ENCODE measurements at places on chromosomes 11 and 22. TPM values are rescaled to one million over a fixed set of nuclear protein-coding genes. Genes with fewer than 3 reads are reported as not detected.

DNA sequence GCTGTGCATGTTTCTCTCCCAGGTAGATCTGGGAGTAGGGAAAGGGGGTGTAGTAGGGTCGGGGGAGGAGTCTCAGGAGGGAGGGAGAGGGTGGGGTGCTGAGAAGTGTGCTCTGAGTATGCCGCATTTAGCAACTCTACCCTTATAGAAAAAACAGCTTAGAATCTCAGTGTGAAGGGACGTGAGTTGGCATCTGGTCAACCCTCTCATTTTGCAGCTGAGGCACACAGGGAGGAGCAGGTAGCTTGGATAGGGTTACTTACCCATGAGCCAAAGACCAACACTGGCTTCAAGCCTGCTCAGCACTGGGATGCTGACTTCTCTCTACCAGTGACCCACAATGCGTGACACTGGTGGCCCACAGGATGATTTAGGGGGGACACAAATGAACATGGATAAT is 95.9 kb downstream of the FBXO7 start:
- H3K27me3 ChIP-seq: peaks cover 16% of the 10 kb centered on the region
- no peak for DNase-seq
- no peak overlapping the region for H3K27ac ChIP-seq
- H3K4me1 ChIP-seq: peaks cover 12% of the 10 kb centered on the region
- no peaks in the 10 kb centered on the region for H3K36me3 ChIP-seq

DNA sequence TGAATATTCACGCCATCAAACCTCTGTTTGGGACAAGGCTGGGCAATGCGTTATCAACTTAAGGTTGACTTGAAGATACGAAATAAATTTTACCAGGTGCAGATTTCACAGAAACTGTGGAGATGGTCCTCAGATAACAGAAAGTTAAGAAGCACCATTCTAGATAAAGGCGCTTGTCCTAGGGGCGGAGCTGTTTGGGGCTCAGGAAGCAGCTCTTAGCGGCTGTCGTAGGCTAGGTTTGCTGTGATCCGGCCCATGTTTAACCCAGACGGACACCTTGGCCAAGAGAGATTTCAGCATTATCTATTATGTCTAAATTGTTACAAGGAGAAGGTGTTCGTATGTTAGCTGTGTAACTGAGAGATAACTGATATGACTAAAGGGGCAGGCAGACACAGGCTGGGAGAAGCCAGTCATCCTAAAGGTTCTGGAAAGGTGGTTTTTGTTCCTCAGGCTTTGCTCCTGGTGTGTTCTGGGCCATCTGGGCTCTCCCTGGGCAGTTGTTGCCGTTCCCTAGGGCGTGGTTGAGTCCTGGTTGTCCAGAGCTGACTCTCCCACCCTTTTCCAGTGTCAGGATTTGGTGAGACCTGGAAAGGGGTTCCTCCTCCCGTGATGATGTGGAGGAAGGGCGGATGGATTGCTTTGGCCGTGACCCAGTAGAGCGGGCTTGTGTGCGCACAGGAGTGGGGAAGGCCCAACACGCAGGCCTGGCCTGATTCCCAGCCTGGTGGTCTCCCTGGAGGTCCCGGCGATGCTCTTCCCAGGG is 25.8 kb downstream of the TPCN2 start:
- H3K36me3 ChIP-seq: peaks cover 22% of the 10 kb centered on the region
- peaks cover 12% of the 10 kb centered on the region for H3K4me1 ChIP-seq
- no peak overlapping the region for H3K4me3 ChIP-seq
- no peak overlapping the region for H3K27ac ChIP-seq
- H3K27me3 ChIP-seq: no peaks in the 10 kb centered on the region

- H3K4me3 ChIP-seq: no peak overlapping the region
- DNase-seq: no peak
- H3K36me3 ChIP-seq: no peaks in the 10 kb centered on the region
- H3K4me1 ChIP-seq: no peaks in the 10 kb centered on the region
Measured at GRCh38 chr11:93100211-93100610, 97.6 kb downstream of the SLC36A4 start.

- H3K36me3 ChIP-seq: peaks cover 2% of the 10 kb centered on the region
- no peaks in the 10 kb centered on the region for H3K4me1 ChIP-seq
- peak; percentile 25 for DNase-seq
- peaks cover 22% of the 10 kb centered on the region for H3K27me3 ChIP-seq
- H3K27ac ChIP-seq: no peak overlapping the region
Measured at GRCh38 chr11:74321487-74322188, 10.2 kb upstream of the P4HA3 start.

GRCh38 chr22:45838305-45838887 is 138.6 kb downstream of the WNT7B start:
- peaks cover 5% of the 10 kb centered on the region for H3K36me3 ChIP-seq
- no peak overlapping the region for H3K4me3 ChIP-seq
- DNase-seq: no peak
- no peak overlapping the region for H3K27ac ChIP-seq

DNA sequence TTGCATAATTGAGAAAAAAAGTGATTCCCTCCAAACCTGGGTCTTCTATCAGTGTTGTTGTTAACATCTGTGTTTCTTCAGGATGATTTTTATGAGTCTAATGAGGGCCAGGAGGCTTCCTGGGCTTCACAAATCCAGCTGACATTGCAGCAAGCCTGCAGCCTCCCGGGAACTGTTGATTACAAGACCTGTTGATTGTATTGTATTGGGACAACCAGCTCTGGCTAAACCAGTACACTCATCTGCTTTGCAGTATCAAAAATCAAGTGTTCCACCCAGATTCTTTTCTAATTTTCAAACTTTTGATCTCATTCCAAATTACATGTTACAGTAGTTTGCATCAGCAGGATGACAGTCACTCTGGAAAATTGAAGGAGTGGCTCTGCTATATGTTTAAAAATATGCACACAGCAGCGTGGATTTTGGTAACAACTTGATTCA is 16.1 kb upstream of the PRSS23 start:
- H3K4me1 ChIP-seq: no peaks in the 10 kb centered on the region
- no peak overlapping the region for H3K4me3 ChIP-seq
- H3K27ac ChIP-seq: no peak overlapping the region
- no peaks in the 10 kb centered on the region for H3K36me3 ChIP-seq
- DNase-seq: no peak
- peaks cover 3% of the 10 kb centered on the region for H3K27me3 ChIP-seq

GRCh38 chr11:21625982-21626381 is 566.9 kb upstream of the ANO5 start:
- no peak overlapping the region for H3K4me3 ChIP-seq
- H3K36me3 ChIP-seq: no peaks in the 10 kb centered on the region
- no peaks in the 10 kb centered on the region for H3K27me3 ChIP-seq
- no peaks in the 10 kb centered on the region for H3K4me1 ChIP-seq
- H3K27ac ChIP-seq: no peak overlapping the region

GRCh38 chr11:130706572-130706971 is 209.7 kb downstream of the SNX19 start:
- DNase-seq: no peak
- no peaks in the 10 kb centered on the region for H3K36me3 ChIP-seq
- H3K27ac ChIP-seq: no peak overlapping the region
- no peak overlapping the region for H3K4me3 ChIP-seq
- no peaks in the 10 kb centered on the region for H3K27me3 ChIP-seq

DNA sequence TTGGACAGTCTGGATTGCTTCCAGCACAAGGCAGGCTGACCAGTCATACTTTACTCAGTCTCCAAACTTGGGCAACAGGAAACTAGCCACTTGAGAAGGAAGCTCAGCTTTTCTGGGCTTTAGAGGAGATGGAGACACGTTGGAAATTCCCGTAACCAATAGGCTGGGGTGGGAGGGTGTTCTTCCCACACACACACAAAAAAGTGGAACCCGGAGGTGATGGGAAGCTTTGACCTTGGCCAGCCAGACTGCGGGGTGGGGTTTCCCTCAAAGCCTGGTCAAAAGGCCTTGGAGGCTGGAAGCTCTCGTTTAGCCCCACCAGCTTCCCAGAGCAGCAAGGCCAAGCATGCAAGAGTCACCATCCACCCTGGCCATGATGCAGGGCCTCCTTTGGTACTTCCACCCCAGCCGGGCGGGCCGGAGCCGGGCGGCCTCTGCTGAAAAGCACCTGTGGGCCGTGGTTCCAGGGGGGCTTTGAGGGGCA is 126.2 kb downstream of the BCR start:
- no peaks in the 10 kb centered on the region for H3K4me1 ChIP-seq
- no peak overlapping the region for H3K4me3 ChIP-seq
- no peaks in the 10 kb centered on the region for H3K36me3 ChIP-seq
- DNase-seq: no peak
- H3K27ac ChIP-seq: no peak overlapping the region
- H3K27me3 ChIP-seq: no peaks in the 10 kb centered on the region

DNA sequence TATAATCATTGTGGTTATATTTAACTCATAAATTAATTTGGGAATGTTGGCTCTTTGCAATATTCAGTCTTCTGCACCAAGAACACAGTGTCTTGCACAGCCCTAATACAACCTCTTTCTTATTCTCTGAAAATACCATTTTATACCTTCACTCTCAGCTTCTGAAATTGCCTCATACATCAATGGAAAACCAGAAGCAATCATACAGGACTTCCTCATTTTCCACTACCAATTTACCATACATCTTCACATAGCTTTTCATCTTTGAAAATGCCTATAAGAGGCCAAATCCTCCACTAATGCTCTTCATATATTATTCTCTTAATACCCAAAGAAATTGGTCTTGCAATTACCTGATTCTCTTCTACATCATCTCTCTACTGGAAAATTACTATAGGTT is 4.3 kb upstream of the OR2AG1 start:
- H3K36me3 ChIP-seq: no peaks in the 10 kb centered on the region
- no peak overlapping the region for H3K4me3 ChIP-seq
- peaks cover 15% of the 10 kb centered on the region for H3K27me3 ChIP-seq
- DNase-seq: no peak
- H3K27ac ChIP-seq: no peak overlapping the region

GRCh38 chr11:61739966-61740365 is 12.5 kb upstream of the MYRF start:
- DNase-seq: no peak
- H3K36me3 ChIP-seq: no peaks in the 10 kb centered on the region
- H3K4me1 ChIP-seq: no peaks in the 10 kb centered on the region
- no peak overlapping the region for H3K27ac ChIP-seq
- no peak overlapping the region for H3K4me3 ChIP-seq

The TOMM22 gene
- 98.7 TPM for total RNA-seq

The CHADL gene
- 1.0 TPM for total RNA-seq

The SIK3 gene
- 31.4 TPM for total RNA-seq

The OR10D3 gene
- total RNA-seq: not detected

Measured in activated CD8-positive, alpha-beta T cell treated with anti-CD3 and anti-CD28 coated beads, Interleukin-2, amount 10 ng/mL, durations not matched to agents 7 days and 5 days (primary cell).